Stimulated activated CD8-positive, alpha-beta memory T cell treated with anti-CD3 and anti-CD28 coated beads, Interleukin-2, amount 100 ng/mL, for 1 hour (primary cell): ENCODE measurements at places on chromosomes 11 and 22.

GRCh38 chr11:47541070-47541469 lies 11.9 kb downstream of the CELF1 start:
- no peak for DNase-seq

DNA sequence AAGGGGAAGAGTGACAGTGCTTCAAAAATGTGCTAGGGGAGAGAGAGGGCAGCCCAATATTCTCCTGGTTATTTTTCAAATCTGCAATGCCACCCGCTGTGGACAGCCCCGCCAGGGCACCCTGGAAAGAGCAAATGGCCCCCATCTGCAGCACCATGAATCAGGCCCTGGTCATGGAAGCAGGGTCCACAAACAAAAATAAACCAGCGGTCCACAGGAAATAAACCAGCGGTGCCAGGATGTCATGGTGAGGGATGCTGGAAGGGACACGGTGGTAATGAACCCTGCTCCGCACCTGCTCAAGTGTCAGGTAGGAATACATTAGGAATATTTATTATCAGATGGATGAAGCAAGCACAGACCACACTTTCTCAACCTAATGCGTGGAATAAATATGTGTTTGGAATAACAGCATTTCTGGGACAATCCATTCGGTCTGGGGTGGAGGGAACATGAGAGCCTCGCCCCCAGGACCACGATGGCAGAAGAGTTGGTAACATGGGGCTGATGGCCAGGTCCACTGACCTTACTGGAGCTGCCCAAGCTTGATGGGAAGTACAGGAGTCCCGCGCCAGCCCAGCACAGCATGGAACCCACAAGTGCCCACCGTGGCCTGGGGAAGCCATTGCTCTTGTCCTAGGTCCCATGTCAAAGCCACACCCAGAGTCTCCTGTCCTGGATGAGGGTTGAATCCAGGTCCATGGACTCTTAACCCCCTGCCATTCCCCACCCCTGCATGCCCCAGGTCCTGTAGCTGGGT lies 181.7 kb downstream of the BRD1 start:
- no peak for DNase-seq

- no peak for DNase-seq
Observed at GRCh38 chr11:128552783-128553661, 34.3 kb downstream of the ETS1 start.

DNA sequence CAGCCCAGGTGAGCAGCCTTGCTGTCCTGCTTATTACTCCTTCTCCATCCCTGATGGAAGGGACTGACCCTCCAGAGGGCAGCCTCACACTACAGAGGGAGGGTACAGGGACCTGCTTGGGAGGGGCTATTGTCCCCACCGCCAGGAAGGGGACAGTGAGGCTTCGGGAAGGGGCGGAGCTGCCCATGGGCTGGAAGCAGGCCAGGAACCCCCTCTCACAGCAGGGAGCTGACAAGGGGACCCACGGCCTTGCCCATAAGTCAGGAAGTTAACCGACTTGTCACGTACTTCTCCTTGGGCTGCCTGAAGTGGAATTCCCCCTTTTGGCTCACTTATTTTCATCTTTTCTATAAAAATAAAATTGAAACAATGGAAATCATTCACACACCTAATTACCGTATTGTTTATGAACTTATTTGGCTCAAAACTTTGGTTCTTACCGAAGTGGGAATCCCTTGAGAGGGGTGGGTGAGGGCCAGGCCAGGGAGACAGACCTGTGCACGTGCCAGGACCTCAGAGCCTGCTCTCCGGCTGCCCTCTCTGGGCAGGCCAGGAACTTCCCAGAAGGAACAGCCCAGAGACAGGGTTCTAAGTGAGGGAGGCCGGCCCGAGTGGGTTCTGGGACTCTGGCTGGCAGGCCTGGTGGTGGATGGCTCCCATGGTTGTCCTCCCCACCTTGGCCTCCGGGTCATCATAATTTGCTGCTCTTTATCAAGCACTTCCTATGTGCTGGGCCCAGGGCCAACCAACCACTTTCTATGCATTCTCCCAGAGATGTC lies 5.8 kb downstream of the MGAT3 start:
- DNase-seq, result no peak

- DNase-seq, result no peak
Observed at GRCh38 chr11:60795291-60795690, 10.2 kb downstream of the MS4A10 start.

DNA sequence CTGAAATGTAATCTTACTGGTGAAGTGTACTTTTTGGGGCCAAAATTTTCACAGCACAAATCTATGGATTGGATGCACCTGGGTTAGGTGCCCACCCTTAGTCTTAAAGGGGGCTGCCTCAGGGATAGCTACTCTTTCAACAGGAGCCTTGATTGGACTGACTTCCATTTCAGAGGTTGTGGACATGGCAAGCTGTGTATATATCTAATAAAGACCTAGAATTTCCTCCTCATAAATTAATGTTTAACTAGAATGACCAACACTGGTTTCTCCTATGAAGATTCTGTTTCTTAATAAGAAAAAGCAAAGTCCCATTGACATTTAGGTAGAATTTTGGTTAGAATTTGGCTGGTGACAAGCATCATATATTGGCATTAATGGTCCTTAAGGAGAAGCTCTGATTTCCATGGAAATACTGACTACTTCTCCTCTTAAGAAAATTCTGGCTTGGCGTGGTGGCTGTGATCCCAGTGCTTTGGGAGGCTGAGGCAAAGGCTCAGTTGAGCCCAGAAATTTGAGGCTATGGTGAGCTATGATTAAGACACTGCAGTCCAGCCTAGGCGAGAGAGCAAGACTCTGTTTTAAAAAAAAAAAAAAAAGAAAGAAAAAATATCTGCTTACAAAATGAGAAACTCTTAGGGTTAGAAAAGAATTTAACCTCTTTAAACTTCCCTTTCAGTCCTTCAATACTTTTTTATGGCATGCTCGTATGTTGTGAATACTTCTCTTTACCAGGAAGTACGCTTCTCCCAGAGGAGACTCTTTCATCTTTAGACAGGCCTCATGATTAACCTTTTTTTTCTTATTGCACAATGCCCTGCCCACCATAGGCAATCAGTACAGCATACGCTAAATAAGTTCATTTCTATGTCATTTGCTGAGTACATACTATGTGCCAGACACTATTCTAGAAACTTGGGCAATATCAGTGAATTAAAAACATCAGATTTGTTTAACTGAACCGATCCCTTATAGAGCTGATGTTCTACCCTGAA lies 77.2 kb downstream of the PRR5L start:
- no peak for DNase-seq

DNA sequence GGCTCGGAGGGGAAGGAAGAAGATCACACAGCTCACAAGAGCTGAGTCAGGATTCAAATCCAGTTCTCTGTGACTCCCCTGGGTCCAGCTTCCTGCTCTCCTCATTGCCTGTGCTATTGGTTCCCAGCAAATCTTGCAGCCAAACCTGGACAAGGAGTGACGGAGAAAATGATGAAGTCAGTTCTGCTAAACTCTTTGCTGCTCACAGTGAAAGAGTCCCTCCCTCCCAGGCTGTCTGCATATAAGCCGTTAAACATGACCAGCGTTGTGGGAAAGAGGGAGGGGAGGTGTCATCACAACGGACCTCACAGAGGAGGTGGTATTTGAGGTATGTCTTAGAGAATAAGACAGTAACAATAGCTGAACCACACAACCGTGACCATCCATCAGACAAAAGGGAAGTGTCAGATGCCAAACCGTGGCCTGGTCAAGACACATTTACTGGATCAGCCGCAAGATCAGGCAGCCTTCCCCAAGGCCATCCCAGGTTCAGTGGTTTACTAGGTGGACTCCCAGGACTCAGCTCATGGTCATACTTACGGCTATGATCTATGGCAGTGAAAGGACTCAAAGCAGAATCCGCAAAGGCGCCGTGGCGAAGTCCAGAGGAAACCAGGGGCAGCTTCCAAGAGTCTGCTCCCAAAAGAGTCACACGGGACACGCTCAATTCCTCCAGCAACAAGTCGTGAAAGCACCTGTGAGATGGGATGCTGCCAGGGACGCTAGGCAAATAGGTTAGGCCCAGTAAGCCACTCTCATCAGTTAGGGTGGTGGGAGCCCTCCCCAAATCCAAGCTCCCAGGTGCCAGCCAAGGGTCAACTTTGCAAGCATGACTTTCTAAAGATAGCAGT lies 2.8 kb upstream of the CYTH4 start:
- DNase-seq, result no peak
